CD4-positive, alpha-beta T cell treated with Interleukin-6 at 100 ng/mL for 8 hours (primary cell): ENCODE measurements at places on chromosomes 11 and 22.

GRCh38 chr22:47033648-47034000, 271.2 kb downstream of the TBC1D22A start:
- DNase-seq = no peak

DNA sequence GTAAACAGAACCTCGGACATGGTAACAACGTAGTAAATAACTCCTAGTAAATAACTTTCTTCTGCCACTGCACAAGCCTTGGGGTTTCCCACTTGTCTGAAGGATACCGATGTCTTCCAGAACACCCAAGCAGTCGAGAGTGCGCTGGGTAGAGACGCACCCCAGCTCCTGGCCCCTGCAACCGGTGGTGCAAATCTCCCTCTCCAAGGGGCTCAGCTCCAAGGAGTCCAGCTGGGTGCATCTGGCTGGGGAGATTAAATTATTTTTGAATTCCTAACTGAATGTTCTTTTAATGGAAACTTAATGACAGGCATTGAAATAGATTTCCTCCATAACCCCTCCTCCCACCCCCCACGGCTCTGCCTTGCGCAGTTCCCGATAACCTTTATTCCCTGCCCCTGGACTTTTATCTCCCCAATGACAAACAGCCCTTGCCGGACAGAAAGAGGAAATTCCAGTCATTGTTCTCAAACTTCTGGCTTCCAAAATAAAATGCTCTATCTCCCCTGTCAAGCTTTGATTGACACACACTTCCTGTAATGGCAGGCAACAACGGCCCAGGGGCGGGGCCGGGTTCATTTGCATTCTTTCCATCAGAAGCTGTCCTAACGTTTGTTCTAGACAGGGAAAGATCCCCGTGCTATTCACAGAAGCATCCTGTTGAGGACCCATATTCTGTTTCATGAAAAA, 31.2 kb downstream of the KCNJ1 start:
- DNase-seq = no peak

DNA sequence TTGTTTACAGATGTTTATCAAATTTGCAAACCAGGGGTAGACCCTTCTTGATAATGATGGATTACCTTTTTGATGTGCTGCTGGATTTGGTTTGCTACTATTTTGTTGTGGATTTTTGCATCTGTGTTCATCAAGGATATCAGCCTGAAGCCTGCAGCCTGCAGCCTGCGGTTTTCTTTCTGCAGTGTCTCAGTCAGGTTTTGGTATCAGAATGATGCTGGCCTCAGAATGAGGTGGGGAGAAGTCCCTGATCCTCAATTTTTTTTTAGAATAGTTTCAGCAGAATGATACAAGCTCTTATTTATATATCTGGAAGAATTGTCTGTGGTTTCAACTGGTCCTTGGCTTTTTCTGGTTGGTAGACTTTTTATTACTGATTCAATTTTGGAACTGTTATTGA, 19.7 kb upstream of the RAB38 start:
- no peak for DNase-seq

GRCh38 chr11:113420808-113421207, 33.2 kb downstream of the ANKK1 start:
- DNase-seq = no peak

GRCh38 chr11:17721242-17721999, 2.0 kb downstream of the MYOD1 start:
- DNase-seq = no peak

DNA sequence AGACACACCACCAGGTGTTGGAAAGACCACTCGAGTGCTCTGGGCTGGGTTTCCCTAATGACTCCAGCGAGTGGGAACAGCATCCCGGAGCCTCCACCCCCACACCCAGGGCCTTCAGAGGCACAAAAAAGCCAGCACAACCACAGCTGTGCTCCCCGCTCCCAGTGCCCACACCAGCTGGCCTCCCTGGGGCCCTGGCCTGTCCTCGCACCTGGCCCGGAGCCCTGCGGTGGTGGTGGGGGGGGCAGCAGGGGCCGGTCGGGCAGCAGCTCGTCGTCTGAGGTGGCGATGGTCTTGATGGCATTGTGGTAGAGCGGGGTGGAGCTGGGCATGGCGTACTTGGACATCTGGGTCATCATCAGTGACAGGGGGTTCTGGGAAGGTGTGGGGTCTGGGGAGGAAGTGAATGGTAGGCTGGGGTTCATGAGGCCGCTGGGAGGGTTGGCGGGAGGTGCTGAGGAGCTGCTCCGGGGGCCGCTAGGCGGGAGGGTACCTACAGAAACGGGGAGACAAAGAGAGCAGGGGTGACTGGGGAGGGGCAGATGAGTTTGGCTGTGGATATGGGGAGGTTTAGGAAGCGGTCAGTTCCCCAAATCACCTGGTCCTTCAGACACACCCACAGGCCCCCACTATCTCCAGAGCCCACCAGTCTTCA, 16.1 kb downstream of the CXCR5 start:
- no peak for DNase-seq

DNA sequence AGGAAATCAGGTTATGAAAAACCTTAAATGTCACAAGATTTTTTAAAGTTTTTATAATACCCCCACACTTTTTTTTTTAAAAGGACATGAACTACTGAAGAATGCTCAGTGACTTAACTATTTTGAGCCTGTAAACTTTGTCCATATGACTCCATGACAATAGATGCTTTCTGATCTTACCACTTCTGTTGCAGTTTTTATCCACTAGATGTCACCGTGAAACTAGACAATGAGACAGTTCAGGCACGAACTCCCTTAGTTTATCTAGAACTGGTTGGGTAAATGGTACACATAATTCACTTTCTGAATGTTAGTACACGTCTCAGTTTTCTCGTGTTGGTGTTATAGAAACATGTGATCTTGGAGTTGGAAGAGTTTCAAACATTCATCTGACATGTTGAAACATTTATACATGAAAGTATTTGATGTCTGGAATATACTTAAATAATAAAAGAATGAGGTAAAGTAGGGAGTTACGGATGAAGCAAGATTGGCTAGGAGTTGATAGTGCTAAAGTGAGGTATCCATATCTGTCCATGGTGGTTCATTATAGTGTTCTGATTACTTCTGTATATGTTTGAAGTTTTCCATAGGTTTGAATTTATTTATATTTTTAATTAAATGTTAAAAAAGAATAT, 8.1 kb downstream of the CCDC15 start:
- DNase-seq = peak; percentile 62

DNA sequence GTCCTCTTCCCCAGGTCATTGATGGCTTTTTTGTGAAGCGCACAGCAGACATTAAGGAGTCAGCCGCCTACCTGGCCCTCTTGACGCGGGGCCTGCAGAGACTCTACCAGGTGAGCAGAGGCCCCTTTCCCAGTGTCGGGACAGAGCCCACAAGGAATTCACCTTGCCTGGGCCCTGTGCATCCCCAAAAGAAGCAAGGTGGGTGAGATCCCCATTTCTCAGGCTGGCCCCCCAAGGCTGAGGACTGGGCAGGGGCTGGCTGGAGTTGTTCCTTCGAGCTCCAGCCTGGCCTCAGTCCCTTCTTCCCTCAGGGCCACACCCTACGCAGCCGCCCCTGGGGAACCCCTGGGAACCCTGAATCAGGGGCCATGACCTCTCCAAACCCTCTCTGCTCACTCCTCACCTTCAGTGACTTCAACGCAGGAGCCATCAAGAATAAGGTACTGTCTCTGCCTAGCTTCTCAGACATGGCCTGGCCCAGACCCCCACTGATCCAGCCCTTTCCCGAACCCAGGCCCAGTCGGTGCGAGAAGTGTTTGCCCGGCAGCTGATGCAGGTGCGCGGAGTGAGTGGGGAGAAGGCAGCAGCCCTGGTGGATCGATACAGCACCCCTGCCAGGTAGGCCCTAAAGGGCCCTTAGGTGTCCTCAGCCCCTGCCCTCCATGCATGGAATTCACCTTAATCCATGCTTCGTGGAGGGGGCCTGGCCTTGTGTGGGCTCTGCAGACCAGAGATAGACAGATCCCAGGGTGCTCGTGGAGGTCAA, 4.7 kb downstream of the MUS81 start:
- no peak for DNase-seq

GRCh38 chr11:34523053-34523452, 9.5 kb upstream of the ELF5 start:
- DNase-seq = no peak

DNA sequence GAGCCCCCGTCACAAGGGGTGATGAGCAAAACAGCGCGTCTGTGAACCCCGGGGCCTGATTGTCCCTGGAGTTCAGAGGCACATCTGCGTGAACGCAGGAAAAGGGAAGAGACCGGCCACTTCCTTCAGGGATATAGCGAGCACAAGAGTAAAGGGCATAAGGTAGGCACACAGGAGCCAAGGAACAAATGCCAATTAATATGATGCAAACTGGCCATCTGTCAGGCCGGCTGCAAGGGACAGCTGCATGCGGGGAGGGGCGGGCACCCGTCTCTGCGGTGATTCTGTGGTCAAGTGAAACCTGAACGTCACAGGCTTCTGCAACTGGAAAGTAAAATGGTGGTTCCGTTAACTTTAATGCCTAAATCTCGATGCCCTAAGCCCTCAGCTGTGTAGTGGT, 64.7 kb downstream of the TRIM29 start:
- DNase-seq = no peak

DNA sequence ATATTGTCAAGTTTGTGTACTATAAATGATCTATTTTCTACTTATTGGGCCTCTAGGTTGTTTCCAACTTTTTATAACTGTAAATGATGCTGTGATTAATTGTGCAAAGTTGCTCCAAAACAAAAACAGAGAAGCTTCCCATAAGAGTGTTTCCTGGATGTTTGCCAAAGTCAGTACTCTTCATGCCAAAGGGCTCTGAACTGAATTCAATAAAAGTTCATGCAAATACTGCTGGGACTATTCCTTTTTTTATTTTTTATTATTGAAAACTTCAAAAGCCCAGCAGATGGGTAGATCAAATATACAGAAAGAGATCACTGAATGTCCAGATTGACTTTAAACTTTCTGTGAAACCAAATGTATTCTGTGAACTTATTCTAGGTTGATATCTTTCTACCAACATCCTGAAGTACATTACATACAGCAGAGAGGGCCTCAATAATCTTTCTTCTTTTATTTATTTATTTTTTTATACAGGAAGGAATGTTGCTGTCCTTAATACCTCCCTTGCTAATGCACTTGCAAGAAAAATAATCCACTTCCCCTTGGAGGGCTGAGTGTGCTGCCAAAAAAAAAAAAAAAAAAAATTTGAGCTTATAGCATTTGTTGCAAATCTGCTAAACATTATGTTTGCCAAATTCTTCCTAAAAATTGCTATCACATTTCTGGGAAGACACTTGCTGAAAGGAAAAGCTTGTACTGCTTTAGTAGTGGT, 53.0 kb downstream of the CTSC start:
- no peak for DNase-seq

DNA sequence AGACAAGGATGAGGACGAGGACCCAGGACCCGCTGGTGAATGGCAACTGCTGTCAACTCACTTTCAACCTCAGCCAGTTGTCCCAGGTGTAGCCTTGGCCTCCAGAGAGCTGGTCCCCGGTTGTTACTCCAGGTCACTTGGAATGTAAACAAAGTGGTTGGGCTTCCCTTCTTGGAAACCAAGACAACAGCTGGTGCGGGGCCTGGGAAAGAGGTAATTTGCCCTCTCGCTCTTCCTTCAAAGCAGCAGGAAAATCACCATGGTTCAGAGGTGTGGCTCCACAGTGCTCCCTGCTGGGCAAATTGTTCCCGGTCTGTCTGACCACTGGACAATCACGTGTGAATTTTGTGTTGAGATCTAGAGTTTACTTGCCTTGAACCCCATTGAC, 15.0 kb downstream of the SLC1A2 start:
- DNase-seq = no peak

GRCh38 chr22:30175690-30176288, 70.8 kb downstream of the LIF start:
- DNase-seq = no peak

DNA sequence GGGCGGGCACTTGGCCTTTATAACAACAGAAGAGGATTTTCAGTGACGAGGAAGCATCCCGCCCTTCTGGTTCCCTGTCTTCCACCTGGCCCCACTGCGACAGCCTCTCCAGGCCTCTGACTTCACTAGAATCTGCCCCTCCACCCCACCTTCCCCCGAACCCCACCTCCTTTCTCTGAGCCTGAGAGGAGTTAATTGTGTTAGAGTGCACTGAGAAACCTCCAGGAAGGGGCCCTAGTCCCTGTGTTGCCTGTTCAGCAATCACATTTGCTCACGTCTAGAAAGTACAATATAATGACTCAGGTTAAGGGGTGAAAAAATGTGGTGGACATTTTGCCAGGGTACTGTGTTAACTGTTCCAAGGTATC, 38.8 kb downstream of the PTPRJ start:
- DNase-seq = no peak

DNA sequence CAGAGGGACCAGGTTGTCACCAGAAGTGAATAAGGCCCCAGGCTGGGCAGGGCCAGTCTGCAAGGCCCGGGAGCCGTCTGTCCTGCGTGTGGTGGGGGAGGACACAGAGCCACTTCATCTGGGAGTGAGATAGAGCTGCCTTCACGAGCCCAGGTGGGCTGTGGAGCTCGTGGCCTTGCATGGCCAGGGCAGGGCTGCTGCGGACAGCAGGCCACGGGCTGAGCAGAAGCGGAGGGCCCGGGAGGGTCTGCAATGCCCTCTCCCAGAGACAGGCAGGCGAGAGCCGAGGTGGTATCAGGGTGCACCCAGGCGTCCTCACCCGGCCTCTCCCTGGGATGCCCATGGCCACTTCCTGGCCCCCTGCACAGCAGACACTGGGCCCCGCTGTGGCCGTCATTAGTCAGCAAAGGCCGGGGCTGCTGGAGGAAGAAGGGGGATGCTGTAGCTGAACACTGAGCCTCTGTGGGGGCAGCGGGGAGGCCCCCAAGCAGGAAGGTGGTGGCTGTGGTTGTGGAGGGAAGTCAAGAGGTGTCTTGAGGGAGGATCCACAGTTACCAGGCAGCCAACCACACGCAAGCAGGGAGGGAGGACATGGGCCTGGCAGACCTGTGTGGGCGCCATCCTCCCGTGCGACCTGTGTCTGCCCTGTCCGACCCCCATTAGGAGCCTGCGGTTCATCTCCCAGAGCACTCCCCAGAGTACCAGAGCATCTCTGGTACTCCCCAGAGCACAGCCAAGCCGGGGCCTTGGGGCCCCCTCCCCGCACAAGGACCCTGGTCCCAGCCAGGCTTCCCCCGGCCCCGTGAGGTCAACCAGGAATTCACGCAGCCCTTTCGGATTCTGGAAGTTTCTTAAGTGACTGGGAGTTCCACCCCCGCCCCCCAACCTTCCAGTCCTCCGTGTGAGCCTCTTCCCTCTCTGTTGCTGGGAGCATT, 1109.5 kb downstream of the BRD1 start:
- no peak for DNase-seq

GRCh38 chr22:44580176-44581095, 82.4 kb upstream of the RTL6 start:
- DNase-seq = no peak

- DNase-seq = peak; percentile 71
These were observed 21.8 kb upstream of the CD5 start for GRCh38 chr11:61080526-61080925.

GRCh38 chr22:40210818-40211217, 33.1 kb downstream of the TNRC6B start:
- DNase-seq = no peak
